LHCN-M2 (cell line): ENCODE measurements at places on chromosomes 1 and 21.

- no peak for DNase-seq
These were observed 108.5 kb upstream of the LRRC7 start for GRCh38 chr1:69459244-69459643.

DNA sequence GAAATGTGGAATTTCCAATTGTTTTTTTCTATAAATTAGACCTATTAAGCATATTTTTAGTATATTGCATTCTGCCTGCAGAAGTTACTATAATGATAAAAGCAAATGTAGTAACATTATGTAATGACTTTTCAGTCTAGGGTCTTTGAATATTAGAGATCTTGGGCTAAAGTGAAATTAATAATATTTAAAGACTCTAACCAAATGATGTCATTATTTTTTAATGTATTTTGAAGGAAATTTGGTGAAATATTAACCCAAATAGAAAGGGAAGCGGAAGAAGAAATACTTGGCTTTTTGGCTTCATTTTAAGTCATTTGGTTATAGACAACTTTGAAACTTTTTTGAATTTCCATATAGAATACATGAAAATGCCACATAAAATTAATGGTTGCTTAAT lies 26.8 kb downstream of the RAB4A start:
- DNase-seq, result no peak

DNA sequence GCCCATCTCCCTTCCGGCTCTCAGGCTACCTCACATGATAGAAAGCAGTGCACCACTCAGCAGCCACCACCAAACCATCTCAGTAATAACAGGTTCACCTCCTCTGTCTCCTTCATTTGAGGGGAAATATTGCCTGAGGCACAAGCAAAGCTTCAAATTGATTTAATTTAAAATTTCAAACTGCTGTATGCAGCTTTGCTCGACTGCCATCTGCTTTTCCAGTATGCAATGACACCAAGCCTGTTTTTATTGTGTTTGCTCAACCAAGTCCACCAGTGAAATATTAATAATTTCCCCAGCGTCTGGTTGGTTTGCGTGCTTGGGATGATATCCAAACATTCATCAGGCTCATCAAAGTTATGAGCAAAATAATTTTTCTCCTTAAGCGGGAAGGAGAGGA lies 552.4 kb upstream of the DAB1 start:
- no peak for DNase-seq

GRCh38 chr1:3581296-3582036 lies 29.8 kb downstream of the MEGF6 start:
- DNase-seq, result no peak

GRCh38 chr1:40316595-40317393 lies at the start of gene COL9A2:
COL9A2 (minus strand) TSS chr1:40317286; CDS start chr1:40317197, 89 bp downstream.
- DNase-seq, result no peak

- no peak for DNase-seq
These were observed 52.5 kb downstream of the ETS2 start for GRCh38 chr21:38858026-38858811.

DNA sequence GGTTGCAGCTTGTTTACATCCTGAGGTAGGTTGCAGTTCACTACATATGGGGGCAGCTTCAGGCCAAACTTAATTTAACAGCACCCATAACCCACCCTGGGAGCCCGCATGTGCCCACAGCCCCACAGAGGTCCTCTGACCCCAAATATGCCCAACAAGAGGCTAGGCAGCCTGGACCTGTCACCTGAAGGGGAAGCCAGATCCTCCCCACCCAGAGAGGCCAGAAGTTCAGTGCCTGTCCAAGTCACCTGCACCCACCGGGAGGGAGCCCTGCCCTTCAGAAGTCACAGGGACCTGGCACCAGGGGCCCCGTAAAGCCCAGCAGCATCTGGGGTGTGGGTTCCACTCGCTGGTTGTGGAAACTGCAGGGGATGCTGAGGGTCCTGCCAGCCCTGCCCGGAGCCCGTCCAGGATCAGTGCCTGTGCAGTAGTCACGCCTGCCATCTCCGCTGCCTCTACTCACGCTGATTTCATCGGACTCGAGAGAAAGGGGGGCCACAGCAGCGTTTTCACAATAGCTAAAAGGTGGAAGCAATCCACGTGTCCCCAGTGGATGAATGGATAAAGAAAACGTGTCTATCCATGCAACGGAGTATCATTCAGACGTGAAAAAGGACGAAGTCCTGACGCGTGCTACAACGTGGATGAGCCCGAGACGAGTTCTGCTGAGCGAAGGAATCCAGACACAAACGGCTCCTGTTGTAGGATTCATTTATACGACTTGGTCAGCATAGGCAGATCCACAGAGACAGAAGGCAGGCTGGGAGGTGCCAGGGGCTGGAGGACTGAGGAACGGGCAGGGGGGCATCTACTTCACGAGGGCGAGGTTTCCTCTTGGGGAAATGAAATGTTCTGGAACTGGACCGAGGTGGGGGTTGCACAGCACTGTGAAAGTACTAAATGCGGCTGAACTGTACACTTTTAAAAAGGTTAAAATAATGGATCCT lies 33.9 kb upstream of the COL6A2 start:
- DNase-seq, result no peak

DNA sequence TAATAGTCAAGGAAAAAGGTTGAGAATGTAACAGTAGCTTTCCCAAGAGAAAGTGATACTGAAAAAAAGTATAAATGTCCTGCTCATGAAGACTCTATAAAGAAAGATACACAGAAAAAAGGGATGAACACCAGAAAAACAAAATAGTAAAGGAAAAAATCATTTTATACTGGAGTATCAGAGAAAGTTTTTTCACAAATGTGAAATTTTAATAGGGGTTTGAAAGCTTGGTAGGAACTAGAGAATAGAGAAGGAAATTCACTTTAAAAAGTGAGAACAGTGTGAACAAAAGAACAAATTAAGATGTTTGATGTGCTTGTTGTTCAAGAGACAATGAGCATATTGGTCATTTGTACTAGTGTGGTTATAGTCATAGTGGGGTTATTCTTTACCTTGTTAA lies 25.6 kb downstream of the UCHL5 start:
- no peak for DNase-seq

DNA sequence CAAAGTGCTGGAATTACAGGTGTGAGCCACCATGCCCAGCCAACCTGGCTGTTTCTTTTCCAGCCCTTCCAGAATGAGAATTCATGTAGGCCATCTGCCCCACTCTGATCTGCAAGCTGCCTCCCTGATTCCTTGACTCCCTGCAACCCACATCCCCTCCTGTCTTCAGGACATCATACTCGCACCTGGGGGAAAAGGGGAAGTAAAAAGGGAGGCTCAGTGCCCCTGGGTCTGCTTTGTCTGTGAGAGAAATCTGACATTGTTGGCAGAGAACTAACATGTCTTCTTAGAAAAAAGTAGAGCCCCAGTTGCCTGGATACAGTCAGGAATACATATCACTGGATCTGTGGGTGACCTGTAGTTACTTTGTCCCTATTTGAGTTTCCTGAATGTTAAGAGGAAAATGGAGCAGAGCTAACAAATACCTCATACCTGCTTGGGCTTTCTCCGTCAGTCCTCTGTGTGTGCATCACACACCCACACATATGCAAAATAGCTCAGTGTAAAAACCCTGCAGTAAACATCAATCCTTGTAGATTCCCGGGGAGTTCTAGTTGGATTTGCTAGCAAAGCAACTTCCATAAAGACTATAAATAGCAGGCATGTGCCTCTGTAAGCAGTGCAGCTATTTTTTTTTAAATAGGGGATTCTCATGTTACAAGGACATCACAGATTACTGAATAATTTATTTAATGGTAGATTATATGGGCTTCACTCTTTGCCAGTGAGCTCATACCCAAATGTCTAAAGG lies 62.9 kb downstream of the TEX35 start:
- peak; percentile 5 for DNase-seq

- DNase-seq, result peak; percentile 23
These were observed 18.9 kb downstream of the ARHGEF16 start for GRCh38 chr1:3473381-3473844.

DNA sequence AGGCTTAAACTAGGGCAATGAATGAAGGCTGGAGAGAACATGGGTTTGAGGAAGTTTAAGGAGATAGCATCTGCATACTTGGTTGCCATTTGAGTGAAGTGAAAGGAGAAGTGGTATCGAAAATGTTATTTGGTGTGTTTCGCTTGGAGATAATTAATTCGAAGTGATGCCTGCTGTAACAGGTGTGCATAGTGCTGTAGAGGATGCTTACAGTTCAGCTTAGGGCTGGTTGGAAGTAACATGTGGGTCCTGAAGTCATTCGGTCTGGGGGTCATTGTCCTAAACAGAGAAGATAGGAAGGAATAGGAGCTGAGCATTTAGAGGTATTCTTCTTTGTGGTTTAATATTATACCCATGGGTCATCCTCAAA lies 301 bp upstream of the NUDT17 start:
- DNase-seq, result no peak

- DNase-seq, result no peak
These were observed 36.0 kb upstream of the GPR157 start for GRCh38 chr1:9164919-9165318.

DNA sequence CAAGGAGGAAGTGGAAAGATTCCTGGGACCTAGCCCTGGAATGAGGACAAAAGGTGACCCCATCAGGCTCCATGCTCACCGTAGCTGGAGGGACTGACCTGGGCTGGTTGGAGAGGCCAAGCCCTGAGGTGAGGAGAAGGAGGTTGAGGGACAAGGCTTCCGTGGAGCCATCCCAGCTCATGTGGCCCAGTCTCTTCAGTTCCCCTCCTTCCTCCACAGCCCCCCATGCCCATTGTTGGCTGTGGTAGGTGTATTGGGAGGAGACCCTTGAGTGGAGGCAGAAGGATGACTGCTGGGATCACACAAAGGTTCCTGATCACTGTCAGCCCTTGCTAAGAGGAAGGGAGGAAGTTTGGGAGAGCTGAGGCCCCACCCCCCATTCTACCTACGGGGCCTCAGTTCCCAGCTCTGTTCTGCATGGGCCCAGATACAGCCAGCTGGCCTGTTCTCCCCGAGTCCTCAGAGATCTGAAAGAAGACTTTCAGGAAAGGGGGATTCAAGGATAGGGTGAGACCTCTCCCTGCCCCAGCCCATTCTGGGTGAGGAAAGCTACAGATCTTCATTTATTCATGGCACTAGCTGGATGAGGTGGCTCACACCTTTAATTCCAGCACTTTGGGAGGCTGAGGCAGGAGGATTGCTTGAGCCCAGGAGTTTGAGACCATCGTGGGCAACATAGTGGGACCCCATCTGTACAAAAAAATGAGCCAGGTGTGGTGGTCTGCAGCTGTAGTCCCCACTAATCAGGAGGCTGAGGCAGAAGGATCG lies 17.3 kb downstream of the RHBG start:
- DNase-seq, result no peak

- no peak for DNase-seq
These were observed 43.1 kb downstream of the KIF21B start for GRCh38 chr1:200980452-200980772.

DNA sequence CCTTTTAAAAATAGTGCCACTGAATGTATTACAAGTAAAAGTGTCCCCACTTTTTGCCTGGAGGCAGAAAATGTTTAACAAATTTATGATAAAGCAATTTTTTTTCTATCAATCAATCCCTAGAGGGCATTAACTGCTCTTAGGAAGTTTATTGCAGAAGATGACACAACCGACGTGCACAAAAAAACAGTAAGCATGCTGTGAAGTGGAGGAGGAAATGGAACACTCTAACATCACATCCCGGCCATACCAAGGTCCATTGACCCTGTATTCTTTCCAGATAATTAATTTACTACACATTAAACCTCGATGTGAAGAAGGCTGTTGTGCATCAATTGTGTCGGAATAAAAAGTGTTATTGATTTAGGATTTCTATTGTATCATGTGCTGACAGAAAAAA lies 264.9 kb upstream of the NR5A2 start:
- no peak for DNase-seq

DNA sequence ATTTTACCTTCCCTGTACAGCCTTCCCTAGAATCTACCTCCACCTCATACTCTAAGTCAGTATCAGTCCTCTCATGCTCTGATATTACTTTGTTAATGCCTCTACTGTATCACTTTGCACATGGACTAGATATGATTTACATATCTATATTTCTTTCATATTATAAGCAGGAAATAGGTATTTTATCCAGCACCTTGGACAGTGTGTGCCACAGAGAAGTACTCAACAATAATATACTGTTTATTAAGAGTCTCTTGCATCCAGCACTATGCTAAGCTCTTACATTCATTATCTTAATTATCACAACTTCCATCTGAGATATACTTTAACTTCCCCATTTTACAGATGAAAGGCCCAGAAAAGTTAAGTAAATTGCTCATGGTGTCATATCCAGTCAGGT lies 247.9 kb upstream of the DAB1 start:
- no peak for DNase-seq
